Pancreas (tissue), 10 donors: ENCODE measurements at places on chromosomes 12 and 14. TPM values are rescaled to one million over a fixed set of nuclear protein-coding genes. Genes with fewer than 3 reads are reported as not detected.

The MAP3K9 gene
- 4.7 TPM for total RNA-seq

- H3K27me3 ChIP-seq: no peaks in the 10 kb centered on the region
- peak; percentile 8 for DNase-seq
- H3K4me1 ChIP-seq: no peaks in the 10 kb centered on the region
- H3K27ac ChIP-seq: no peak overlapping the region
Measured at GRCh38 chr12:80632835-80633234, 74.6 kb upstream of the MYF6 start.

The PRB2 gene
- total RNA-seq: not detected

DNA sequence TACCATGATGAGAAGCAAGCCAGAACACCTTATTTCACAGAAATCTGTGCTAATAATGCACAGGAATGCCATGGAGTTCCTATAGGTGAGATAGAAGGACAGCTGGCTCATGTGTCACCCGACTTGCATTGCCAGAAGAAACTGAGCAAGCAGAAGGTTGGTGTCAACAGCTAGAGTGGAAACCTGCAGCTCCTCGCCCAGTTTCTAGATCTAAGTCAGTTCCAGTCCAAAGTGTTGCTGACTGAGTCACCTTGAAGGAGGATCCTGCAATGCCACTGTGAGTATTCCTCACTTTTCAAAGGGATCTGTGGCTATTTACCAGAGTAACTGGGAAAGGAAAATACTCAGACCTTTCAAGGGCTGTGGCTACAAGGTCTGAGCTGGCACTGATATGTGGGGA lies 17.1 kb downstream of the CDKL1 start:
- no peak for DNase-seq
- peaks cover 8% of the 10 kb centered on the region for H3K4me1 ChIP-seq
- H3K4me3 ChIP-seq: no peak overlapping the region
- H3K36me3 ChIP-seq: no peaks in the 10 kb centered on the region
- no peaks in the 10 kb centered on the region for H3K27me3 ChIP-seq

The RNF212B gene
- total RNA-seq: not detected

- H3K4me1 ChIP-seq: no peaks in the 10 kb centered on the region
- H3K4me3 ChIP-seq: no peak overlapping the region
- H3K27ac ChIP-seq: no peak overlapping the region
Measured at GRCh38 chr12:59004456-59004855, 84.2 kb upstream of the LRIG3 start.

The NTF3 gene
- not detected for total RNA-seq

DNA sequence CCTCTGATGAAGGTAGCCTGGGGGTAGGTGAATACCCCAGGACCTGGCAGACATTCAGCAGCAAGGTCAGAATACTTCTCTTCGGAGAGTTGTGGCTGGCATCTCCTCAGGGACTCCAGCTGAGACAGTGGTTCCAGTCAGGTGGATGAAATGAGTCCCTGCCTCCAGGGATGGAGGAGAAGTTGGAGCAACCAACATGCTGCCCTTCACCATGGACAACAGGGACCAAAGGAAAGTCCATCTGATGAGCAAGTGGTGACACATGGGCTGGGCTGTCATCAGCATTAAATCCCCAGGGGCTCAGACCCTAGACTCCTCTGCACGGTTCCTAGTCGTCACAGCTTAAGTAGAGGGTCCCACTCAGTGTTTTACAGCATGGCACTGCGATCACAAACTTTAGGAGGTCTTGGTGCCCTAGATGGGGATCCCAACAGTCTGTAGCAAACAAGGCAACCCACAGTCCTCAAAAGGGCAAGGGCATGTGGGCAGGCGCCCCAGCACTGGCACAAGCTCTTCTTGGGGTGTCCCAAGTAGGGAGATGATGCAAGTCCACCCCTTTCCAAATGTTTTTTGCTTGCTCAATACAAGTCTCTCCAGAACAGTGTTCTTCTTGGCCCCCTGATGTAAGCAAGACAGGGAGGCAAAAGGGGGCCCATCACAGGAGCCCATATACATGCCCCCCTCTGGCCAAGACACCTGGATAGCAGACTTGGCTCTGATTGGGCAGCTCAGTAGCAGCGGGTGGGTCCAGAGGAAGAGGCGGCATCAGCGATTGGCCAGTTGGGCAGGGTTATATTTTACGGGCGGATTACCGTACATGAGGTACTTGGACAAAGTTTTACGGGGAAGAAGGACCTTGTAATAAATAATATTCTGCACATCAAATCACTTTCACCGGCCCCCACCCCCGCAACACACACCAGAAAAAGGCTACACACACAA lies 10.8 kb upstream of the CDH24 start:
- H3K27ac ChIP-seq: no peak overlapping the region
- H3K27me3 ChIP-seq: no peaks in the 10 kb centered on the region
- DNase-seq: peak; percentile 30
- H3K36me3 ChIP-seq: peaks cover 4% of the 10 kb centered on the region
- H3K4me1 ChIP-seq: peaks cover 23% of the 10 kb centered on the region
- no peak overlapping the region for H3K4me3 ChIP-seq

DNA sequence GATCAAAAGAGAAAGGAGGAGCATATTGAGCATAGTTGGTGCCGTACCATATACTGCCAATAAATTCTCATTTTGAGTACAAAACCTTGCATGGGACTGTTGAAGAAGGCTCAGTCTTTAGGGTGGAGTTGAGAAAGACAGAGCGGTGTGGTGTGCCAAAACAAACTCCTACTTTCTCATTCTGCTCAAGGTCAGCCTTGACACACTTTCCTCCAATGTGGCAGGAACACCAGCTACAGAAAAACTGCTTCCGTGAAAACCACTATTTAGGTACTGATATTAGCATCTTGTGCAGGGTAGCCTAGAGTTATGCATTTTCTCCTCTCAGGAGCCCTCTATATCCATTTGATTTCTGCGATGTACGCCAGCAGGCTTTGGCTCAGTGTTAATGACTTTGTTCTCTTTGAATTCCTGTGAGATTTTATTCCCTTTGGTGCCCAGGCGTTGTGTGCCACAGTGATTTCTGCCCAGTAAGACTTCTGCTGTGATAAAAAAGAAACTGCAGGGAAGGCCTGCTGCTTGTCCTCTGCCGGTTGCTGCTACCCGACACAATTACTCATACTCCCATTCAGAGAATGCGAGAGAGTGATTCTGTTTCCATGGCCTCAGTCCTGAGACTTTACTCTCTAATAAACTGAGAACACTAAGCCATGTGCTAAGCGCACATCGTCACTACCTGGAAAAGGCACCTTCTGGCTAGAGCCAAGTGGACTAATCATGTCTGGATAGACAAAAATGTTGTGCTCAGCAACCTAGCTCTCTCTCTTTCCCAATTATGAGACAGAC lies 88.3 kb upstream of the MDM1 start:
- no peak overlapping the region for H3K27ac ChIP-seq
- H3K4me3 ChIP-seq: no peak overlapping the region

The CD69 gene
- total RNA-seq: 1.5 TPM

The ENDOU gene
- not detected for total RNA-seq

GRCh38 chr12:103557628-103558010 lies 29.5 kb upstream of the STAB2 start:
- no peak overlapping the region for H3K27ac ChIP-seq
- H3K4me1 ChIP-seq: no peaks in the 10 kb centered on the region
- no peaks in the 10 kb centered on the region for H3K36me3 ChIP-seq
- H3K27me3 ChIP-seq: no peaks in the 10 kb centered on the region

The SLC10A1 gene
- total RNA-seq: not detected

DNA sequence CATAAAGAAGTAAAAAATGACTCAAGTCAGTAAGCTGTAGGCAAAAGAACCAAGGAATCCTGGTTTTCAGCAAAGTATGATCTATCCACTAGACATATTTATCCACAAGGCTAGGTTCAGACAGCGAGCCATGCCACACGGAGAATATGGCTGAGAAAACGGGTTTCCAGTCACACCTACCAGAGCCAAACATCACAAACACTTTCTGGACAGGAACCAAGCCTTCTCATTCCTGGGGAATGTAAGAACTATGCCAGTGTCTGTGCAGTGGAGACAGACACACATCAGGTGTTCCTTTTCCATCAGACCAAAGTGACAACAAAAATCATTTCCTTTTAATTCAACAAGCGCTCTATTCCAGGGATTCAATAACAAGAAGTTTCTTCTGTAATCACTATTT lies 41.1 kb downstream of the AREL1 start:
- H3K27me3 ChIP-seq: no peaks in the 10 kb centered on the region
- DNase-seq: no peak
- no peak overlapping the region for H3K4me3 ChIP-seq
- H3K36me3 ChIP-seq: peaks cover 34% of the 10 kb centered on the region
- H3K4me1 ChIP-seq: no peaks in the 10 kb centered on the region

The GPD1 gene
- 0.78 TPM for total RNA-seq

The MDGA2 gene
- not detected for total RNA-seq

The MYH7 gene
- 0.19 TPM for total RNA-seq

GRCh38 chr12:29103539-29103974 lies 45.5 kb upstream of the FAR2 start:
- no peaks in the 10 kb centered on the region for H3K36me3 ChIP-seq
- no peaks in the 10 kb centered on the region for H3K27me3 ChIP-seq
- no peak overlapping the region for H3K4me3 ChIP-seq
- no peak for DNase-seq
- no peak overlapping the region for H3K27ac ChIP-seq

DNA sequence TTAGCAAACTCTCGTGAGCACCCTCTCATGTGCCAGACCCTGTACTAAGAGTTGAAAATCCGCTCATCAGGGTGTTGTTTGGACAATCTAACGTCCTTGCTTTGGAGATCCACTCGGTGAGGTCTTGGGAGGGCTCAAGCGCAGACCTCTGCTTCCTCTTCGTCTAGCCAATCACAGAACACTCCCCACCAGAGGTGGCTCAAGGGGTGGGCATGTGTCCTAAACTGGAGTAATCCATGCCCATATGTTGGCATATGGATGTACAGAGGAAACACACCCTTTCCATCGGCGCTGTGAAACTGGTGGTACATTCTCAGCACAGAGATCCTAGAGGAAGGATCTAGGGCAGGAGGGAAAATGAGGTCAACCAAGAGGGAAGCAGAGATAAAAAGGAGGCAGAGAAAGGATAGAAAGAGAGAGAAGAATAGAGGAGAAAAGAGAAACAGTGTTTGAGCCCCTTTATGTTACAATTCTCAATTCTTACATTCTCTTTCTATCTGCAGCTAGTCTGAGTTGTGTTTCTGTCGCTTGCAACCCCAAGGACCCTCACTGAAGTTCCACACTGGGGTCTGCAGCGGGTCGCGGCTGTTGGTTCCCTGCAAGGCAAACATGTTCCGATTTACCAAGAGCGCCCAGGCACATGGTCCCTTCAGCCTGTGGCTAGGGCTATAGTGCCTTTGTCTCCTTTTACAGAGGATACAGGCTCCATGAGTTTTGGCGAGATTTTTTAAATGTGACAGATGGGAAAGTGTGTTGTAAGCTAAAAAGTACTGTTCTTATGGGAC lies 40.5 kb downstream of the DLK1 start:
- no peak for DNase-seq
- H3K36me3 ChIP-seq: no peaks in the 10 kb centered on the region
- H3K27ac ChIP-seq: no peak overlapping the region
- no peak overlapping the region for H3K4me3 ChIP-seq
- no peaks in the 10 kb centered on the region for H3K27me3 ChIP-seq

The GUCY2C gene
- total RNA-seq: not detected

- no peak overlapping the region for H3K4me3 ChIP-seq
- H3K36me3 ChIP-seq: no peaks in the 10 kb centered on the region
- H3K27ac ChIP-seq: no peak overlapping the region
- no peaks in the 10 kb centered on the region for H3K27me3 ChIP-seq
Measured at GRCh38 chr14:71629765-71630492, 302.3 kb upstream of the RGS6 start.

The KRT78 gene
- 0.35 TPM for total RNA-seq

GRCh38 chr14:76917745-76918255 lies 91.6 kb downstream of the LRRC74A start:
- no peaks in the 10 kb centered on the region for H3K27me3 ChIP-seq
- no peak for DNase-seq
- no peak overlapping the region for H3K4me3 ChIP-seq
- H3K4me1 ChIP-seq: peaks cover 41% of the 10 kb centered on the region
- H3K27ac ChIP-seq: peak overlapping the region; percentile 95
- H3K36me3 ChIP-seq: no peaks in the 10 kb centered on the region

The IFNG-AS1 gene
- total RNA-seq: not detected

DNA sequence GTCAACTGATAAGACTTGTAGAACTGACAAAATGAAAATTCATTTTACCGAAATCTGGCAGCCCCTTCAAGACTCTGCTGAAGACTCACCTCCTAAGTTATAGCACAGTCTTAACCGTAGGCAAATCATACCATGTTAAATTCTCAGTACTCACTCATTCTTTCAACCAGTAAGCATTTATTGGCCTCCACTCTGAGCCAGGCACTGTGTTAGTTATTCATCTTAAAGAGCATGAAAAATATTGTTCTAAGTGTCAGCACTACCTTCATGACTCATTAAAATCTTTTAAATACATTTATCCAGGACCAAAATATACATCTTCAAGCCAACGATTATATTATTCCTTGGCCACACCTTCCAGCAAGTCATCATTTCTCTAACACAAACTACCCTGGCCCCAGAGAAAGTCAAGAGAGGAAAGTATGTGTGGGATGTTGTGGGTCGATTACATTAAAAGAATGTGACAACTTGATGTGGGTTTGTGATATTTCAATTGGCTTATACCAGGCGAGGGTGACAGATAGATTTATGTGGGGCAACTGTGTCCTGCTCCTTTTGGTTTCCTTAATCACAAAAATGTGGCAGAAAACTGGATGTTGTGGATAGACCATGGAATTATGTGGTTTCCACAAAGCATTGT lies 55.0 kb downstream of the TMEM30B start:
- no peaks in the 10 kb centered on the region for H3K4me1 ChIP-seq
- no peaks in the 10 kb centered on the region for H3K27me3 ChIP-seq
- no peak for DNase-seq

DNA sequence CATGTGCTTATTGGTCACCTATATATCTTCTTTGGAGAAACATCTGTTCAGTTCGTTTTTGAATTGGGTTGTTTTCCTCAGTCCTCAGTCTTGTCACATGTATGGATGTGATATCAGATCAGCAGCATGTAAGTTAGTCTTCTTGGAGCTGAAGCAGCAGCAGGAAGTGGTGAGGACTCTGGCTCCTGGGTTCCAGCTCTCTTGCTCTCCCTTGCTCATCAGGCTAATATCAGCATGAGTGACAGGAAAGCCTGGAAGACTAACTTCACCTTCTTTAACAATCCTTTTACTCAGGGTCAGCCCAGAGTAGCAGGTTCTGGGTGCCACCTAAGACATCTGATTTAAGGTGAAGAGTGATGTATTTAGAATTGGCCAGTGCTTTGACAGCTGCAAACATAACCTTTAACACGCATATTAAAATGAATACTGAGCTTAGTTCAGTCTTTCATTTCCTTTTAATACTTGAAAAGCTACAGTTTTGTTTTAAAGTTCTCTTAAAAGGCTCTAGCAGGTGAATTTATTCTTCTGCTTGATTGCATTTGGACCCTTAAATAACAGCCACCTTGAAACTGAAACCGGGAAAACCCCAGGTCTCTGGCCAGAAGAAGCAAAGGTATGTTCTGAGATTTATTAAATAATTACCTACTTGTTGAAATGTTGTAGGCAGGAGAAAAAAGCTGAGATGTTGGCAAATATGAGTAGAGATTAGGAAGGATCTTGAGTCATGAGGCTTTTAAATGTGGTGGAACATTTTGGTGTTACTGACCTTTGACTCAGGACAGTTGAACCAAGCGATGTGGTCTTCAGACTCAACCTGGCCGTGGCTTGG lies 54.3 kb downstream of the DRAM1 start:
- no peak for DNase-seq
- no peaks in the 10 kb centered on the region for H3K36me3 ChIP-seq
- H3K27ac ChIP-seq: no peak overlapping the region
- H3K4me3 ChIP-seq: no peak overlapping the region
- no peaks in the 10 kb centered on the region for H3K4me1 ChIP-seq

GRCh38 chr14:61153914-61154545 lies 127.1 kb downstream of the TMEM30B start:
- H3K4me3 ChIP-seq: no peak overlapping the region
- H3K36me3 ChIP-seq: no peaks in the 10 kb centered on the region
- H3K4me1 ChIP-seq: no peaks in the 10 kb centered on the region
- H3K27ac ChIP-seq: no peak overlapping the region
- DNase-seq: no peak

The CCDC88C gene
- total RNA-seq: 20.2 TPM
